ENCODE measurements at places on chromosomes 1 and 21. TPM values are rescaled to one million over a fixed set of nuclear protein-coding genes. Genes with fewer than 3 reads are reported as not detected.

Gene NBPF6
- not detected for total RNA-seq

Gene C1QC
- 745 TPM for total RNA-seq

Gene SLC44A3
- total RNA-seq, result 10.9 TPM

Gene IFNLR1
- total RNA-seq, result 4.2 TPM

Gene SH3BGR
- total RNA-seq, result 4.0 TPM

Gene BNIPL
- total RNA-seq, result 17.9 TPM

Gene TRIM45
- 2.7 TPM for total RNA-seq

Gene HCN3
- 1.9 TPM for total RNA-seq

Gene SLC35F3
- 1.7 TPM for total RNA-seq

GRCh38 chr1:112636056-112636455 is 16.4 kb downstream of the CAPZA1 start:
- no peak for DNase-seq

DNA sequence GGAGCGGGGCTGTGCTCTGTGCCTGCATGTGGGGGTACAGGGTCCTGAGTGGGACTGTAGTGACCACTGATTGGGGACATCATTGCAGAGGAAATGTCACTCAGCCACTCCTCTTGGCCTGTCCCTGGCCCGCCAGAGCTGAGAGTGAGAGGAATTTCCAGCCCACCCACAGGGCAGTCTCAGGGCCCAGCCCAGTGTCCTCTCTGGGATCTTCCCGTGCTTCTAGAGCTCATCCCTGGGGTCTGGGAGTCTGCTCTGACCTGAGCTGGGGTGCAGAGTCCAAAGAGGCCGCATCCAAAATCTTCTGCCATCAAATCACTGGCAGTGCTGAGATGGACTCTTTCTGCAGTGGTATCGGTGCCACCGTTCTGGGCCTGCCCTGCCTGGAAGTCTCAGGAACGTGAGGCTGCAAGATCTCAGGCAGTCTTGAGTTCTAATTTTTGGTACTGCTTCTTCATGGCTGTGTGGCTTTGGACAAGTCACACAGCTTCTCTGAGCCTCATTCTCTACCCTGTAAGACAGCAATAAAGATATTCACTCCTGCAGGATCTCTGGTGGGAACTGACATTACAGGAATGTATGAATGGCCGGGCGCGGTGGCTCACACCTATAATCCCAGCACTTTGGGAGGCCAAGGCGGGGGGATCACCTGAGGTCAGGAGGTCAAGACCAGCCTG is 100.8 kb upstream of the TARDBP start:
- DNase-seq, result no peak

- no peak for DNase-seq
Observed at GRCh38 chr1:116820369-116820768, 66.1 kb downstream of the CD2 start.

DNA sequence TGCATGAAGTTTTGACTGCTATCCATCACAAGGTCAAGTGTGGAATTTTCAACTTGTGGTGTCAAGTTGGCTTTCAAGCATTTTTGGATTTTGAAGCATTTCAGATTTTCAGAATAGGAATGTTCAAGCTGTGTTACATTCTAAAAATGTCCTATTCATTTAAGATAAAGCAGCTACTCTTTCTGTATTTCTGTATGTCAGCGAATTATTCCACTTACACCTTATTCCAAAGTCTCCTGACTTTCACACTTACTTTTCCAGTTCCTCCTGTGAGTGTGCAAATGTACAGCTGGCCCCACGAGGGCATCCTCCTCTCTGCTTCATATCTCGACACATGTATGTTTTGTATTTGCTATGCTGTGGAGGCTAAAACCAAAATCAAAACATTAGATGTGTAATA is 51.9 kb downstream of the RC3H1 start:
- no peak for DNase-seq

DNA sequence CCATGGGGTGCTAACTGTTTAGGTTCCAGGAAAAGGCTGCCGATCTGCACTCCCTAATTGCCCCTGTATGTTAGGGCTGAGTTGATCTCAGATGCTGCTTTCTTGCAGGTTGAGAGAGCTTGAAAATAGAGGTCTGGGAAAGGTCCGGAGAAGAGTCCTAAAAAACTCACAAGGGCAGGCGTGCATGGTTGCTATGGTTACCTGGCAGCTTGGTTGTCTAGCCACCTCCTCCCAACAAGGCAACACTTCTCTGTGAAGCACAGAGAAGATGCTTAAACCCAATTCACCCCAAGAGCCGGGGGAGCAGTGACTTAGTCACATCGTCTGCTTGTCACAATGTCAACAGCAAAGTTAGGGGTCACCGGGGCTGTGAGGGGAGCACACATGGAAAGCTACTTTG is 31.0 kb upstream of the LRRC52 start:
- no peak for DNase-seq

DNA sequence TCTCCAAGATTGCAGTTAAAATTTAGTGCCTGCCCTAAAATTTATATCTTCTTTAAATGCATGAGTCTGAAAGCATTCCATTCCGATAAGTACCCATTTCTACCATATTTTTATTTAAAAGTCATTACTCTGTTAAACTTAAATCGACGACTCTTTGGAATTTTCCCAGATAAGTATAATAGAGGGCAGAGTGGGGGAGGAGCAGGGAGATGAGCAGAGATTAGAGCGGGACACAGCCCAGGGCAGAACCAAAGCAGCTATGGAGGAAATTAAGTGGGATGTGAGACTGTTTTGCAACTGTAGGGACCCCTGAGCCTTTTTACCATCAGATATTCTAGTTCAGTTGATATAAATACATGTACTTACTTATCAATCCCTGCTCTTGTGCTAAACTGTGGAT is 257.9 kb downstream of the FGGY start:
- no peak for DNase-seq

DNA sequence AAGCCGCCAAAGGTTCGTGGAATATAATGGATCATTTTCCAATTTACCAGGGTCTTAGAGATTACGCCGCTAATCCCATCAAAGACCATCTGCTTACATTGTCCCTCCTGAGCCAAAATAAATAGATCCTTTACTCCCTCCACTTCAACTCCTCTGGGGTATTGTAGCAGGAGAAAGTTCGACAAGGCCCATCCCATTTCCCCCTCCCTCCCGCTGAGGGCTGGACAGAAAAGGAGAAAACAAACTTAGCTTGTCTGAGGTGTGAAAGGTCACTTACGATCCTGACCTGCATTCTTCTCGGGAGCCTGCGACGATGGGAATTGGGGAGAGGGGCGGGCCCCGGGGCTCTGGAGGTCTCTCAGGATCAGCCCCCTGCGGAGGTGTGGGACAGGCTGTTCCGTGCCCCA is 60.8 kb downstream of the MEF2D start:
- no peak for DNase-seq

GRCh38 chr1:32876341-32877210 is 5.9 kb upstream of the FNDC5 start:
- peak; percentile 92 for DNase-seq

- no peak for DNase-seq
Observed at GRCh38 chr1:191888996-191889622, 269.2 kb upstream of the RGS18 start.

GRCh38 chr1:236540813-236541465 is 17.2 kb downstream of the LGALS8 start:
- DNase-seq, result no peak

DNA sequence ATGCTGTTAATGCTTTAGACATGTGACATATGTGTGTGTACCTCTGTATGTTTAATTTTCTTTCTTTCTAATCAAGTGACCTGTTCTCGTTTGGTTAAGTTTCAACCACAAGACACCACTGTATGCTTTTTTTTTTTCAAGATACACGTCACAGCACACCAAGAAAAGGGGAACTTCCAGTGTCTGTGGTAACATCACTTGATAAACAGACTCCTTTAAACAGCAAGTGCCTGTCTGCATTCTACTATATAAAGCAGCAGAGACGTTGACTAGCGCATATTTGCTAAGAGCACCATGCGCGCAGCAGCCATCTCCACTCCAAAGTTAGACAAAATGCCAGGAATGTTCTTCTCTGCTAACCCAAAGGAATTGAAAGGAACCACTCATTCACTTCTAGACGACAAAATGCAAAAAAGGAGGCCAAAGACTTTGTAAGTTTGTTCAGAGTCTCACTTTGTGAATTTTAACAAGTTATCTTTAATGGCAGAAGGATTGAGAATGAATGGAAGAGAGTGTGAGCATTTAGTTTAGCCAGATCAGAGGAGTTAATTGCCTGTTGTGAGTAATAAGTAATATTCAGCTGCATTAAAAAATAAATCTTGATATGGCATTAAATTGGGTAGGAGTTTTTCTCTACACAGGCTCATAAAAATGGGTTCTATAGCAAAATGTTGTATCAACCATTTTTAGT is at the start of gene RGS1:
RGS1 (plus strand) TSS at position 275 of the 691 bp plus-strand sequence; CDS start at position 295, 20 bp downstream.
- no peak for DNase-seq

DNA sequence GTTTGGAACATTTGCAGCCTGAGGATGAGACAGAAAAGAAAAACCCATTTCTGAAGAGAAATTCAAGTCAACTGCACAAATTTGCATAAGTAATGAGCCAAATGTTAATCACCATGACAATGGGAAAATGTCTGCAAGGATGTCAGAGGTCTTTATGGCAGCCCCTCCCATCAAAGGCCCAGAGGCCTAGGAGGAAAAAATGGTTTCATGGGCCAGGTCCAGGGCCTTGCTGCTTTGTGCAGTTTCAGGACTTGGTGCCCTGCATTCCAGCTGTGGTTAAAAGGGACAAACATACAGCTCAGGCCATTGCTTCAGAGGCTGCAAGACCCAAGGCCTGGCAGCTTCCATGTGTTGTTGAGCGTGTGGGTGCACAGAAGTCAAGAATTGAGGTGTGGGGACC is 13.4 kb downstream of the RBM11 start:
- no peak for DNase-seq

- no peak for DNase-seq
Observed at GRCh38 chr1:229870381-229870780, 196.7 kb upstream of the GALNT2 start.

- DNase-seq, result peak; percentile 27
Observed at GRCh38 chr1:3040004-3040403, 18.7 kb downstream of the ACTRT2 start.

GRCh38 chr1:221138516-221138915 is 259.3 kb downstream of the HLX start:
- DNase-seq, result no peak

DNA sequence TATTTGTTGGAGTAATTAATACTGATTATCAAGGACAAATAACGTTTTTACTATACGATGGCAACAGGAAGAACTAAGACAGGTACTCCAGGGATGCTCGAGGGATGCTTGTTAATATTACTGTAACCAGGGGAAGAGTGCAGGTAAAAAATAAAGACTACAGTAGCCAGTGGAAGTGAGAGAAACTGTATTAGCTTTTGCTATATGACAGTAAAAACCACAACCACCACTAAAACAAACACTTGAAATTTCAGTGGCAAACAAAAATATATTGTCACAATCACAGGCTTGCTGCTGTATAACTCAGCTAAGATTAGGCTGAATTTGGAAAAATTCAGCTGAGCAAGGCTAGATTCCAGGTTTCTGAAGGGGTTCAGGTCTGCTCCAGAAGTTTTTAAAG is 812.6 kb upstream of the ADGRL4 start:
- no peak for DNase-seq

DNA sequence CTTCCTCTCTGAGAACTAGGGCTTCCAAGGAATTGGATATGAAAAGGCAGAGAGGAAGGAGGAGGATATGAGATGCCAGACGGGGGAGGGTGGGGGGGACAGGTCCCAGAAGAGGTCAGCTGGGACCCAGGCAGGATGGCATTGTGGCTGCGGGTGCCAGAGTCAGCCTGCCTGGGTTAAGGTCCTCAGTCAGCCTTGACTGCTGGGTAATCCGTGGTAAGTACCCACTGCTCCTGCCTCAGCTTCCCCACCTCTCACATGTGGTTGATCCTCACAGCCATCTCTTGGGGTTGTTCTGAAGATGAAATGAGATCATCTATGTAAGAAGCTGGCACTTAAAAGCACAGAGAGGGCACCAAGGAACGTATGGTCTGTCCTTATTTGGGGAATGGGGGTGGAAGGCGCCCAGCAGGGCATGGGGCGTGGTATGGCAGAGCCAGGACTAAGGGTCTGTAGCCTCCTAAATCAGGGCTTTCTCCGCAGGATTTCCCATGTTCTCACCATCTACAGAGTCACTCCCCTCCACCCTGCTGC is 23.8 kb downstream of the ELF3 start:
- no peak for DNase-seq

DNA sequence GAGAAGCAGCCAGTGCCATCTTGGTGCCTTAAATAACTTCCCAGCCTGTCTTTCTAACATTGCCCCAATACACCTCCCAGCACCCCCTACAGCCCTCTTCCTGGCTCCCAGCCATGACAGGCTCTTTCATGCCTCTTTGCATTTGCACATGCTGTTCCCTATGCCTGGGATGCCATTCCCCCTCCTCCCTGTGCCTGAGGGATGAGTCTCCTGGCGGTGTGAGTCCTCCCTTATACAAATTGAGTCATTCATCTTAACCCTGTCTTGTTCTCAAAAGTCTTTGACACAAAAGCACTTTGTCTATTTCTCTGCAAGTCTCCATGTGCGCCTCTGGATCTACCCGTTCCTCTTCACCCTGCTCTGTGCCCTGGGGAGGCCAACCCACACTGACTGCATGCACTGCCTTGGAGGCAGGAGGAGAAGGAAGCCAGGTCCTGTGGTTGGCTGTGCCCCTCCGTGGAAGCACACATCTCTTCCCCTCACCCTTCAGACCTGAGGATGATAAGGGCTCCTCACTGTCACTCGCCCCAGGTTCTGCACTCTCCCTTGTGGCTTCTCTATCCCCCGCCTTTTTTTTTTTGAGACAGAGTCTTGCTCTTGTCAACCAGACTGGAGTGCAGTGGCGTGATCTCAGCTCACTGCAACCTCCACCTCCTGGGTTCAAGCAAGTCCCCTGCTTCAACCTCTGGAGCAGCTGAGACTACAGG is 25.1 kb downstream of the CDCP2 start:
- no peak for DNase-seq

DNA sequence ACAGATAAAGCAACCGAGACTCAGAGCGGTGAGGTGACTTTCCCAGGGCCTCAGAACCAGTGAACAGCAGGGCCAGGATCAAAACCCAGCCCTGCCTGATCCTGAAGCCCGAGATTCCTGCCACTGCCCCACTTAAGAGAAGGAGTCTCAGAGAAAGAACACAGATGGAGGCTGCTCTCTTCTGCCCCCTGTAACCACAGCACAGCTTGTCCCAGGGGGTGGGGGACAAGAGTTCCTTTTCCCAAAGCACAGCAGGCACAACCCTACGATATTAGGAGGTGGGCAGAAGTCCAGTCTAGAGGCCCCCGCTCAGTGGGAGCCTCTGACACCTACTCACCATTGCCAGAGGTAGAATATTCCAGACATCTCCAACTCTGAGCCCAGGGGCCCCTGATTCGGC is 24.0 kb upstream of the VWA5B1 start:
- no peak for DNase-seq

DNA sequence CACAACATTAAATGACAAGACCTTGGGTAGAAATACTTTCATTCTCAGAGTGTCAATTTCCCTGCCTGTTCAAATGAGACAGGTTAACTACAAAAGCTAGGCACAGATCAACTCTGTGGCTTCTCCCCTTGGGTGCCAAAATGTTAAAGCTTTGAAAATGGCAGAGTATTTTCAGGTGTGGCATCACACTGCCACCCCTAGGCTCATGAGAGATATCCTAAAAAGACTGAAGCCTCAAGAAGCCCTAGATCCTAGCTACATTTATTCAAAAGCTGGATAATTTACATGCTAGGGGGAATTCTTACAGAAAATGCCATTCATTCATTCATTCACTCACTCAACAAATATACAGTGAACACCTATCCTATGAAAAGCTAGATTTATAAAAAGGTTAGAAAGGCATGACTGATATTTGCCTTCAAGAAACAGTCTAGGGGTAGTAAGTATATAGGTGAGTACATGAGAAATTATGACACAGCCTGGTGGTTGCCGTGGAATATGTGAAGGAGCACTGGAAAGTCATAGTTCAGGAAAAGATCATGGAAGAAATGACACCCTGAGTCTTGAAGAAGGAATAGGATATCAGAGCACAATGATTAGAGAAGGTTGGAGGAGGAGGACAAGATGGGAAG is 15.9 kb upstream of the RAB4A start:
- DNase-seq, result no peak
